ENCODE measurements at places on chromosomes 13 and 19. TPM values are rescaled to one million over a fixed set of nuclear protein-coding genes. Genes with fewer than 3 reads are reported as not detected.

KIR3DL2 gene
- total RNA-seq, result not detected

RASIP1 gene
- total RNA-seq, result 82.9 TPM

RFPL4A gene
- not detected for total RNA-seq

KLHL26 gene
- total RNA-seq, result 4.5 TPM

FFAR2 gene
- total RNA-seq, result not detected

SH2D3A gene
- not detected for total RNA-seq

Measured in thoracic aorta endothelial cell (primary cell).